CD14-positive monocyte (primary cell): ENCODE measurements at places on chromosomes 4 and X.

- no peak for DNase-seq
These were observed 7.6 kb upstream of the AMELX start for GRCh38 chrX:11285651-11286050.

- no peak for DNase-seq
These were observed 12.4 kb downstream of the NPY5R start for GRCh38 chr4:163356104-163356503.

GRCh38 chrX:47515941-47516665 is 33.1 kb upstream of the ZNF41 start:
- DNase-seq = peak; percentile 51

GRCh38 chr4:179867300-179867878 is 2375.8 kb upstream of the TENM3 start:
- no peak for DNase-seq

GRCh38 chr4:24801136-24801855 is 5.9 kb downstream of the SOD3 start:
- no peak for DNase-seq

- no peak for DNase-seq
These were observed 66.7 kb upstream of the PNPLA4 start for GRCh38 chrX:7993873-7994272.

GRCh38 chr4:4641661-4642495 is 100.0 kb upstream of the STX18 start:
- DNase-seq = no peak

GRCh38 chr4:123862812-123863211 is 466.2 kb downstream of the SPRY1 start:
- DNase-seq = no peak

- no peak for DNase-seq
These were observed 803.6 kb downstream of the ADGRL3 start for GRCh38 chr4:62003695-62004094.

- DNase-seq = no peak
These were observed 291.7 kb upstream of the EMCN start for GRCh38 chr4:100809506-100809905.

DNA sequence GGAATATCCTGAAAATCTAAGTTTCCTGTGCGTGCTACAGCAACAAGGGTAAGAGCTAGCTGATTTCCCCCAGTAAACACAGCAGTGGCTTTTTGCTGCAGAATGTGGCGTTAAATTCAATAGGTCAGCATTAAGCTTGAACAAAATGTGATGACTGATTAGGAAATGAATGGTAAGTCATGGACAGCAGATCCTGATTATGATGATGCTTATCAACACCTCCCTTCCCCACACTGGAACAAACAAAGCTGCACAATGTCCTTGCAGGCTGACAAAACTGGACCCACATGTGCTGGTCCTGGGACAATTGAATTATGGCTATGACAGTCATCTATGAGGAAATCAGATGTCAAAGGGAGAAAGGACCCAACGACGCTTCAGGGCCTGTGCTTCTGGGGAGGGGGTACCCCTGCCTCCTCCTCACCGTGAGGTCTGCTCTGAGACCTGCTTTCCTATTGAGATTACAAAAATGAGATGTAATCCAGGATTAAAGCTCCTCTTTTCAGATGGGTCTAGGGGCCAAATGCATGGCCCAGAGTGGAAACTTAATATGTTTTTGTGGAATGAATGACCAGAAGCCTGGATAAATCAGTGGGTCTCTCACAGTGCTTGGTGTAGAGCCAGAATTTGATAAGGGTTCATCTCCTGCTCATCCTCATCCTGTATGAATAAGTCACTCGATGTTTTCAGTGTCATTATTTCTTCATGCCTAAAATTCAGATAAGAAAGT is 32.0 kb upstream of the BOD1L1 start:
- DNase-seq = no peak

DNA sequence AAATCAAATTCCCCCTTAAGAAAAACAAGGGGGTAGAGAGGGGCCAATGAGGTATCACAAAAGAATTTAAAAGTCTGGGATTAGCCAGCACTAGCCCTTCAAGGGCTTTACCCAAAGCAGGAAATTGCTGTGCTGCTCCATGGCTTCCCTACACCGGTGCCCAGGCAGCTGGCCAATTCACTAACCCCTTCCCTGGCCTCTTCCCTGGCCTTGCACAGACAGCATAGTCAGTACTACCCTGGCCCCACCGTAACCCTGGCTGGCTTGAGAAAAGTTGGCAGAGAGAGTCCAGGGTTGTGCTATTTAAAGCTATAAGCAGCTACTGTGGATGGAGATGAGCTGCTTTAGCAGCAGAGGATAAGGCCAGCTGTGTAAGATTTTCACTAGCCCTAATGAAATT is 43.1 kb downstream of the ADAMTS3 start:
- DNase-seq = no peak

DNA sequence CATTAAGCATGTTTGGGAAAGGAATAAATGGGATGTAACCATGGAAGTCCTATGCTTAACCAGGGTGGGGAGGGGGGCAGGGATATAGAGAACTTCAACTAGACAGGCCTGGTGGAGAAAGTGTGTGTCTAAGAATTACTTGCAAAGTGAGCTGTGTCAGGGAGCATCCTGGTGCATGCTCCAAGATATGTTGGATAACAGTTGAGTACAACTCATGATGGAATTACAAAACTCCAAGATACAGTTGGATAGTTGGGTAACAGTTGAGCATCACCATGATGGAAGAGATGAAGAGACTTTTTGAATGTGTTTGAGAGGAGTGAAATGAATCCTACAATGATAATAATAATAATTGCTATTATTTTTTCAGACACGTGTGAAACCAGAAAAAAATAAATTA is 26.1 kb upstream of the ACSL1 start:
- no peak for DNase-seq

DNA sequence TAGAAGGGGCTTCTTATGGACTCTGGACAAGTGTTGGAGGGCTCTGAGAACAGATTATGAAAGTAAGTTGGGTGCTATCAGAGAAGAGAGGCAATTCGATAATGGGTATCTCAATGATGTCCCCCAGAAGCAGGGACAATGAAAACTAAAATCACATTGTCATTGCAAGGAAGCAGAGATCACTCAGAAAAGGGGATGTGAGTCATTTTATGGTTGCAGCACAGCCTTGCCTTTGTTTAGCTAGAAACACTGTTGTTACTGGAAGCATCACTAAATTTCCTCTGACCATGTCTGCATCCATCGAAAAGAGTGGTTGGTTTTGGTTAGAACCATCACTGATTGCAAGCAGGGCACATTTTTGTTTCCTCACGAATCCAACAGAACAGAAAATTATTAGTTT is 246.8 kb upstream of the NWD2 start:
- no peak for DNase-seq

DNA sequence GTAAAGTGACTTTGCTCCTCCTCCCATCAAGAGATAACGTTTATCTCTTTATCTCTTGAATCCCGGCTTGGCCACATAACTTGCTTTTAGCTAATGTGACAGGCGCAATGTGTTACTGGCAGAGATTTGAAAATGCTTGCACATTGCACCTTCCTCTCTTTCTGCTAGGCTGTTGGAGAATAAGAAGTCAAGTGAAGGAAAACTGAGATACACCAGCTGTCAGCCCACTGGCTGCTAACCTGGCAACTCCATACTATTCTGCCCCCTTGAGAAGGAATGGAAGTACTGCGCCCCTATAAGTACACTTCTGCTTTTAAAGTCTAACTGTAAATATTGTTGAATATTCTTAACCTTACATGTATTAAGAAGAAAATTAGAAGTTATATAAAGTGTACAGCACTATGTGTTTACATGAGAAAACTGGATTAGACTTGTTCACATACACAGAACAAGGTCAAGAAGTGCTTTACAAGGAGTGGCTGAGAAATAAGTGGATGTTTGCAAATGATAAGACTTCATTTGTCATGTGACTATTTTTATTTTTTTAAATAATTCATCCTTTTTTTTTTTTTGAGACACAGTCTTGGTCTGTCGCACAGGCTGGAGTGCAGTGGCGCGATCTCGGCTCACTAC is 424.5 kb upstream of the CTSO start:
- peak; percentile 38 for DNase-seq

DNA sequence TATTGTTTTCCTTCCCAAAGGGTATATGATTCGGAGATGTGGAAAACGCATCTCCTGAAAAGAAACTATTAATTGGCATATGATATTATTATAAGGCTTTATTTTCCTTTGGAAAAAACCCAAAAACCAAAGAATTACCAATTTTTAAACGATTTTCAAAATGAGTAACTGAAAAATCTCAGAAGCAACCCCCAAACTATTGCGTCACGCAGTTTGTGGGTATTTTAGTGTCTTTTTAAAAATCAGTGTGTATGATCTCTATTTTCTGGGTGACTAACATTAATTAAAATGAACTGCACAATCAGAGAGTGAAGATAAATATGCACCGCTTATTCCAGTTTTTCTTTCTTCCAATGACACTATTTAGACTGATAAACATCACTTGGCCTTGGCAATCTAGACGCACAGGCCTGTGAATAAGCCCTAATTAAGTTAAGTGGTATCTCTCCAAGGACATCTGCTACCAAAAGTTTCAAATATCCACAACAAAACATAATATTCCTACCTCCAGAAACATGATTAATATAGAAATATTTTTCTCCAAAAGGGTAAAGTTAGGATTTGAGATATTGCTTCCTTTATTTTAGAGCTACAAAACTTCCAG is 511.5 kb upstream of the FAM241A start:
- DNase-seq = no peak

DNA sequence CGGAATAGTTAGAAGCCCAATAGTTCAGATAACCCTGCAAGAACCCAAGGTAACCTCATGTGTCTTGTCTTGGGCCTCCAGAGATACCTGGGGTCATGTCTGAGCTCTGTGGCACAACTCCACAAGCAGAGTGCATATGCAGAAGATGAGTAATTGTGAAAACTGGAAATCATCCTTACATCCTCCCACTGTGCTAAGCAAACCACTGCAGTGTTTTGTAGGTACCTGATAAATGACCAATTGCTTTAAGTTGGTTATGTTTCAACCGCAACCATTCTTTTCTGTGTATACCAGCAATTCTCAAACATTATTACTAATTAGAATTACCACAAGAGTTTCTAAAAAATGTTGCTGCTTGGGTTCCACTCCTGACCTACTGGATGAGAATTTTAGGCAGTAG is 73.2 kb downstream of the CBLL2 start:
- DNase-seq = no peak
